ENCODE measurements at places on chromosomes 3 and 15.

DNA sequence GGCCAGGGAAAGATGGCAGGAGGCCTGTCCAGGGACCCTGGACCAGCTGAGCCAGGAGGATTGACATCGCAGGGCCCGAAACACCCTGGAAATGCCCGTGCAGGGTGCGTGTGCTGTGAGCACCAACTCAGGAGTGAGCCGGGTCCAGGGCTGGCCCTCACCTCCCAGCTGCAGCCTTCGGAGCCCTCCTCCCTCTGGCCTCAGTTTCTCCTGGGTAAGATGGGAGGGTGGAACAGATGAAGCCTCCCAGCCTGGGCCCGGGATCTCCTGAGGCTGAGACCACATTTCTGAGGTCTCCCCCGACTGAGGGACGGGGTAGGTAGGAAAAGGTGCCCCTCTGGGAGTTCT lies 5.3 kb upstream of the CALML4 start:
- no peak for DNase-seq

GRCh38 chr3:23547905-23548650 lies 257.7 kb upstream of the UBE2E1 start:
- DNase-seq: no peak

DNA sequence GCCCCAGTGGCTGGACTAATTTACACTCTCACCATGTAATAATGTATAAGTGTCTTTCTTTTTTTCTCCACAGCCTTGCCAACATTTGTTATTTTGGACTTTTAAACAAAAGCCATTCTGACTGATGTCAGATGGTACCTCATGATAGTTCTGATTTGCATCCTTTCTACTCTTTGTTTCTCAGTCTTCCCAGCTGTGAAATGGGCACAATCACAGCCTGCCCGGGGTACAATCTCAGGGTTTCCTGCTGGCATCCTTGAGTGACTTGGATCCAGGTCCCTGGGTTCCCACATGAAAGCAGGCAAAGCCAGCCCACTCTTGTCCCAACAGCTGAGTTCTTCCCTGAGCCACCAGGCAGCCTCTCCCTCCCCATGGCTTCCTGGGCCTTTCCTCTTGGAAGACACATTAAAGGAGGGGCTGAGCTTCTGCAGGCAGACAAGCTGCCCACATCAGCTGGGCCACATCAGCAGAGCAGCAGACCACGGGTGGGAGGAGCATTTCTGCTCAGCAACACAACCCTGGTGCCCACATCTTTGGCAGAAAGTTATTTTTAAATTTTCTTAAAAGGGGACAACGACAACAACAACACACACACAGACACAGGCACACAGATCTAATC lies 82.0 kb downstream of the MYLK start:
- no peak for DNase-seq

DNA sequence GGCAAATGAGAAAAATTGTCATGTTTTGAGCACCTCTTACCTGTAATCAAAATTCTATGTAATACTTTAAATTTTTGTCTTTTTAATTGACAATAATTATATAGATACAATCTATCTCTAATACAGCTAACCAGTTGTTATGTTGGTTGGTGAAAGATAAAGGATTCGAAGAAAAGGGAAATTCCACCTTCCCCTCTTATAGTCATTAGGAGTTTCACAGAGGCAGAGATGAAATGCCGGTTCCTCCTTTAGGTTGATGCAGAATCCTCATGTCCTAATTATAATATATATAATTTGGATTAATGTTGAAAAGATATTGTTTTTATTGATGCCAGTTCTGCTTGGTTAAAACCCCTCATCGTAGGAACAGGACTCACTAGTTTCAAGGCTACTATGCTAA lies 67.1 kb downstream of the LRCH3 start:
- DNase-seq: no peak

DNA sequence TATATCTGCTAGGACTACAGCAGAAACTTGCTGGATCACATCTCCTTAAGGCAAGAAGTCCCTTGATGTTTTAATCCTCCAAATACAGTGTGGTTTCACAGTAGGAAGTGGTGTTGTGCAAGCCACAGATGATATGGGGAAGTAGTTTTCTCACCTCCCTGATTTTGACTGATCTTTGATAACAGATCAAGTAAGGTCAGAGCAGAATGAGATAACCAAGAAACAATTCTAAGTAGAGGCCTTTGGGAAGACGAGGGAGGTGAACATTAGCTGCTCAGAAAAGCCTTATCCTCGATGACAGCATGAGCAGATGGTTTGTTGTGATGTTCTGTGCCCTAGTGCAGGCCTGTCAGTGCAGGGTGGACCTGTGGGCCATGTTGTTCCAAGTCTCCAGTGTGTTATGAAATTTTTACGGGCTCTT lies 61.3 kb downstream of the RIOX2 start:
- no peak for DNase-seq

GRCh38 chr15:38005953-38006808 lies 71.7 kb downstream of the TMCO5A start:
- DNase-seq: no peak

- DNase-seq: peak; percentile 13
Measured at GRCh38 chr15:40282869-40283614, at the start of gene ANKRD63. Gene ANKRD63 (minus strand): TSS chr15:40283064. CDS start chr15:40282586, 478 bp downstream.

DNA sequence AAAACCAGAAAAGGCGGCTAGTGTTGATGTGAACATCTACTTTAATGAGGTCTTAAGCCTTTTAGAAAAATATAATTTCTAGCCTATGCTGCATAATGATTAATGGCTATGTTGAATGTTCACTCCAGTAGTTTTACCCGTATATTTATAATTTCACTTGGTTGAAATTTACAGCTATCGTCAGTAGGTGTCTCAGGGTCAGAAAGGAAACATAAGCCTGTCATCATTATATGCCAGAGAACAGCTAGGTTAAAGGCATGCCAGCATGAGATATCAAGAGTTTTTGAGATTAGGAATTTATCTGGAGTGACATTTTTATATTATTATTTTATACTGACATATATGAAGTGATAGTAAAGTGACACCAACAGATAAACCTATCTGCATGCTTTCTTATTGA lies 904.1 kb downstream of the OTOL1 start:
- DNase-seq: no peak

- no peak for DNase-seq
Measured at GRCh38 chr3:64073158-64073761, 50.0 kb upstream of the PSMD6 start.

- no peak for DNase-seq
Measured at GRCh38 chr3:96192966-96193550, 621.3 kb upstream of the EPHA6 start.

DNA sequence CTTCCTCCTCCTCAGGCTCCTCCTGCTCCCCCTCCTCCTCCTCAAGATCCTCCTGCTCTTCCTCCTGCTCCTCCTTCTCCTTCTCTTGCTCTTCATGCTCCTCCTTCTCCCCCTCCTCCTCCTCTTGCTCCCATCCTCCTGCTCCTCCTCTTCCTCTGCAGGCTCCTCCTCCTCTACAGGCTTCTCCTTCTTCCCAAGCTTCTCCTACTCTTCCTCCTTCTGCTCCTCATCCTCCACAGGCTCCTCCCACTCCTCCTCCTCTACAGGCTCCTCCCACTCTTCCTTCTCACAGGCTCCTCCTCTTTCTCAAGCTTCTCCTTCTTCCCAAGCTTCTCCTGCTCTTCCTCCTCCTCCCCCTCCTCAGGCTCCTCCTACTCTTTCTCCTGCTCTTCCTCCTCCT lies 47.7 kb downstream of the WNT7A start:
- DNase-seq: no peak

- DNase-seq: no peak
Measured at GRCh38 chr15:40909662-40910630, 15.7 kb downstream of the VPS18 start.

GRCh38 chr15:101478701-101479341 lies 10.7 kb downstream of the PCSK6 start:
- no peak for DNase-seq

- DNase-seq: no peak
Measured at GRCh38 chr3:12991861-12992281, 81.4 kb downstream of the IQSEC1 start.

DNA sequence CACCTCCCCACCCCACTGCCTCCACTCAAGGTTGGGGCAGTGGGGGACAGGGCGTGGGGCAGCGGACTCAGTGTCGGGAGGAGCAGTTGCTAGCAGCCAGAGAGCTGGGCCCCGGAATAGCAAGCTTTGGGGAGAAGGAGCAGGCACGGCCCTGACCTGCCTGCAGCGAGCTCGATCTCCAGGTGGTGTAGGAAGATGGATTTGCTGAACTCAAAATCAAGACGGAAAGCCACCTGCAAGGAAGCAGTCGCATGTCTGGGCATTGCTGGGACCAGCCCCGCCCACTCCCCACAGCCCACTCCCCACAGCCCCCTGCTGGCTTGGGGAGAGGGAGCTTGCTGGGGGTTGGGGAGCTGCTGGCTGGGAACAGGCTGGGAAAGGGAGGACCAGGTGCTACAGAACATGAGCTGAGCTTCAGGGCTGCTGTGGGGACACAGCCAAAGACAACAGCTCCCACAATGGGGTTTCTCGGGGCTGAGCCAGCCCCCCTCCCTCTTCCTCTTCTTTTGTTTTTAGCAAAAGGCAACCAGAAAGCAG lies 38.0 kb downstream of the FEM1B start:
- DNase-seq: no peak

DNA sequence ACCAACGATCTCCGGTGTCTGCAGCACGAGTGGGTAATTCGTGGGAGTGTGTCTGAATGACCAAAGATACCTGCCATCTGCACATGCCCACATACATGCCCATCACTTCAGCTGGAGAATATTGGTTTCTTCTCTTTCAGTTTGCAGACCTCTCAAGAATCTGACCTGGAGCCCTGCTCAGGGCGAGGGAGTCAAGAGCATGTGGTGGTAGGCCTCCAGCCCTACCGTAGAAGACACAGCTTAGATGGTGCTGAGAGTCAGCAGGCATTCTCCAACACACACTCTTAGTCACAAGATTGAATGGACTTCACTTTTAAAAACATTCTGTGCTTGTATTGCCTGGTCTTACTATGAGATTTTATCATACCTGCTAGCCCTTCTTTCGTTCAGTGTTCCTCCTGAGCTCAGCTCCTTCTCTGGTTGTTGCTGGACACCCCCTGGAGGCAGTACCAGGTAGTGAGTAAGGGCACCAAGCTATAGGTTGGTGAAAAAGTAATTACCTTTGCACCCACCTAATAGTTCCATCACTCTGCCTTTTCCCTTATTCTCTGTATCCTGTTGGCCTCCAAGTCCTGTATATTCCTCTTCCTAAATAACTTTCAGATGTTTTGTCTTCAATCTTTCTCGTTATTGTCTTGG lies 252.0 kb downstream of the CACNA2D3 start:
- no peak for DNase-seq

DNA sequence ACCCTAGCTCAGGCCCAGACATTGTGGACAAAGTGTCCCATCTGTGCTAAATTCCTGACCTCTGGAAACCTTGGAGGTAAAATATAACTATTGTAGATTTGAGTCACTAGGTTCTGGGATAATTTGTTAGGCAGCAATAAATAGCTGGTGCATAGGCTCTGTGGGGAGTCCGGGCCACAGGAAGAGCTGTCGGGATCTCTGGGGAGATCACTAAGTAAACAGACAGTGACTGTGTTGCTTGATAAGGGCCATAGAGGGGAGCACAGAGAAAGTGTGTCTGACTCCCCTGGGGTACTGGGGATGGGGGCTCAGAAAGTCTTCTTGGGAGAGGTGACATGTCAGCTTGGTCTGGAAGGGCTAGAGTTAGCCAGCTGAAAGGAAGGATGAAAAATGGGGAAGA lies 37.7 kb upstream of the MRPS22 start:
- DNase-seq: no peak

DNA sequence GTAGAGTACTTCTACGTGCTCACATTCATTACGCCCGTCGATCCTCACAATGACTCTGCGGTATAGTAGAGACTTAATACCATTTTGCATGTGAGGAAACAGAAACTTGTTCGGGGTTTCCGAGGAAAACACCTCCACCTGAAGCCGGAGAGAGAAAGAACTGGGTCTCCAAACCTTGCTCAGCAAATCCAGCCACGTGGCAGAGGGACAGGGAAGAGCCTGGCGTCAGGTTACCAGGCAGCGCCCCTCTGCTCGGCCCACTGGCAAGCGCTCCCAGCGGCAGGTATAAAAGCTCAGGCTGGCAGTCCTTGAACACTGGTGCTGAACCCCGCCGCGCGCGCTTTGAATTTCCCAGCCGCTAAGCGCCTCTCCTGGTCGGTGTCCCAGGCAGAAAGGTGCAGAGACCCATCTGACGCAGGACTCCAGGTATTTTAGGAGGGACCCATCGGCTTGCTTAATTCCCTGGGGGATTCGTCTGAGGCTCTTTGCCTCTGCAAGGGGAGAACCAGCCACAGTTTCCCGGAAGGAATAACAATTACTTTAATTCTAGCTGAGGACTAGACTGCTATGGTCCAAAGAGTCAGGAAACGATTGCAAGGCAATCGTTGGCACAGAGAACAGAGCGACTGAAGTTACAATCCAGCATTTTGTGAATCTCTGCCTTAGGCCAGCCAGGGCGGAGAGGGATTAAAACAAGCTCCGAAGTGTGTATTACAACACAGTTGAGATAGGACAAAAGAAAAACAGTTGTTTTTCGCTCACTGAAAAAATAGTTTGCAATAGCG lies at the start of gene C2CD4A:
Gene C2CD4A, plus strand, starts transcription at position 315 of the 785 bp plus-strand sequence. CDS start 637 bp downstream, outside the sequence.
- peak; percentile 12 for DNase-seq

- DNase-seq: no peak
Measured at GRCh38 chr3:148975248-148975647, 16.1 kb upstream of the GYG1 start.

GRCh38 chr15:45443645-45444044 lies 65.3 kb upstream of the GATM start:
- no peak for DNase-seq

GRCh38 chr3:14823910-14824629 lies 5.3 kb downstream of the FGD5 start:
- DNase-seq: no peak

DNA sequence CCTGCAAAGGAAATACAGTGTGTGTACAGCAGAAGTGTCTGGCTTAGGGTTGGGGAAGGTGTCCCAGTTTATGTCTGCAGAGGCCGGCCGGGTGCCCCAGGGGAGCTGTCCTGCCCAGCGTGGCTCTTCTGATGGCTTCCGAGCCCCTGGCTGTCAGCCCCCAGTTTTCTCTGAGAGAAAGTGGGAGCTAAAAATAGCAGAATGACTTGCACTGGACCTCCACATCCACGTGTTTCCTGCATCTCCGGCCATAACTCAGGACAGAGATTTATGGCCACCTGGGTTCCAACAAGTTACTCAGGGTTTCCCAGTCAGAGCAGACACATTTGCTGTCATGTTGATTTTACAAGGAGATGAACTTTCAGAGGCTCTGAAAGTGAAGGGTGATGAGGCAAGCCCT lies 192.0 kb downstream of the ATP10A start:
- DNase-seq: no peak

- DNase-seq: no peak
Measured at GRCh38 chr3:75737831-75738493, 47.4 kb downstream of the ZNF717 start.

DNA sequence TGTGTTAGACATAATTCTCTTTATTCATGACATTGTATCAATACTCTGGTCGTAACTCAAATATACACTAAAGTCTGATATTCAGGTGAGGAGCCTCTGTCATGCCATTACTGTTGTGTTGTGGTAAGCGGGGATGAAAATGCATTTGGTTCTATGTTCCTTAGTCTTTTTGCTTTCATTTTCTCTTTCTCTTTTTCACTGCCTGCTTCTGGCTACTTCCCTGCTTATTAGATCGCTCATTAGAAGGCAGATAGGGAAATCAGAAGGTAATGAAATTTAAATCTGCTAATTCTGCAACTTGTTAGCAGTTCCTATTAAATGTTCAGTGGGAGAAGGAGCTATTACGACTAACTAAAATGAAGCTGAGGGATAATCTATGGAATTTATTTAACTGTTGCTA lies 345.0 kb downstream of the GRM7 start:
- no peak for DNase-seq

All from activated CD8-positive, alpha-beta memory T cell treated with anti-CD3 and anti-CD28 coated beads for 4 hours (primary cell).